Aortic smooth muscle cell (primary cell): ENCODE measurements at places on chromosomes 4 and X. TPM values are rescaled to one million over a fixed set of nuclear protein-coding genes. Genes with fewer than 3 reads are reported as not detected.

The RIPPLY1 gene
- total RNA-seq, result not detected in 2 replicates

The STARD8 gene
- total RNA-seq, result 3.2 and 3.3 TPM in 2 replicates

The PLAC8 gene
- total RNA-seq, result not detected in 2 replicates

The CFP gene
- 0.13 and 0.25 TPM in 2 replicates for total RNA-seq

The TMEM255A gene
- total RNA-seq, result not detected in 2 replicates

The TACR3 gene
- total RNA-seq, result not detected in 2 replicates

The SMIM43 gene
- 0.26 and 0.37 TPM in 2 replicates for total RNA-seq

The UTP14A gene
- total RNA-seq, result 16.8 and 21.3 TPM in 2 replicates

The NOA1 gene
- 12.3 and 15.8 TPM in 2 replicates for total RNA-seq

The SSX1 gene
- total RNA-seq, result not detected in 2 replicates
